ENCODE measurements at places on chromosomes 13 and 19.
A peak's percentile ranks its signal among the peaks of the same experiment; 100 is the strongest.

DNA sequence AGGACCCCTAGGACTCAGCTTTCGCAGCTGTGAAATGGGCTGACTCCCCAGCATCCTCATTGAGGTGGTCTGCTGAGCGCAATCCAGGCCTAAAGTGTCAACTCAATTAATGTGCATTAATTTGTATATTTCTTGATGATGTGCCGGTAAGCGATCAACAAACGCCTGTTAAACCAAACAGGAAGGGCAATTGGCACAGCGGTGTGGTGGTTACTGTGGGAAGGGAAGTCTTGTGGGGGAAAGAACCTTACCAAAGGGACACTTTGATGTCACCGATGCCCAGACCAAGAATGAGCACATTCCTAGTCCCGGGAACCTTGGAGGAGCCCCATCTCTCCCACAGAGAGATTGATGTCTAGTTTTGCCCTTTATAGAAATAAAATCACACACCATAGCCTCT, 1.6 kb downstream of the JAK3 start:
- DNase-seq = no peak

GRCh38 chr19:40703029-40703755, 12.7 kb upstream of the NUMBL start:
- DNase-seq = no peak

DNA sequence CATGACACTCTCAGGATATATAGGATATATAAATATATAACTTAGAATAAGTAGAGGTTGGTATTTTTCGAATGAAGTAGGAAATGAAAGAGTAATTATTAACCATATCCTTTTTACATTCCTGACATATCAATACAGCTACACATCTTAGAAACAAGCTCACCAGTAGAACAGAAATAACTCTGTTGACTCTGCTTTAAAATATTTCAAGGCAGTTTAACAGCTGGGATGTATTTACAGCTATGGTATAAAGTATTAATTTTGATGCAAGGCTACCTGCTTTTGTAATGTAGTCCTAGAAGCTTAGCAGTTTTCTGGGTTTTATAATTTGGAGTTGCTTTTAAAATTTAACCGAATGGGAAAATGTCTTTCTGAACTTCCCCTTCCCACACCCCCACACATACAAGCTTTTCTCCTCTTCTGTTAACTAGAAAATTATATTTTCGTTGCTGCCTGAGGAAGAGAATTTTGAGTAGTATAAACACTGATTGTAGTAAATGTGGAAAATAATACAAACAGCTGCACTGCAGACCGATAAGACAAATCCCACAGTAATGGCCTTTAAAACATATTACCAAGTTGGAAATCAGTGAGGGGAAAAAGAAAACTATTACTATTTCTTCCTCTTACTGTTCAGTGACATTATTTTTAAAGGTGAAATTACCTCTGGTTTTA, 147.7 kb downstream of the GGACT start:
- no peak for DNase-seq

DNA sequence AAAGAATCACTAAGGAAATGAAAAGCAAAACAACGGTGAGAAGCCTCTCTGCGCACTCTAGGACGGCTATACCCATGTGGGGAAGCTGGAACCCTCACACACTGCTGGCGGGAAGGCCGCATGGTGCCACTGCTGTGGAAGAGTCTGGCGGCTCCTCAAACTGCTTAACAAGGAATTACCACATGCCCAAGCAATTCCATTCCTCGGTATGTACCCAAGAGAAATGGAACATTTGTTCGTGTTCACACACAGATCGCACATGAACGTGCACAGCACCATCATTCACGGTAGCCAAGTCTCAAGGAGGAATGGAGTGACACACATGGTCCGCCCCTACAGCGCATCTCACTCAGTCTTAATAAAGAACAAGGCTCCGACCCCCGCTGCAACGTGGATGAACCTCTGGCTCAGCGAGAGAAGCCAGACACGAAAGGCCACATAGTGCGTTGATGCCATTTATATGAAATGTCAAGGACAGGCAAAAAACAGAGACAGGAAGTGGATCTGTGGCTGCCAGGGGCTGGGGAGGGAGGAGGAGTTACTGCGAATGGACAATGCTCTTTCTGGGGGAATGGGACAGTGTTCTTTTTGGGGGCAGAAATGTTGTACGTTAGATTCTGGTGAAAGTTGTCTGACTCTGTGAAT, 7.6 kb downstream of the CAPS start:
- no peak for DNase-seq

- no peak for DNase-seq
Observed at GRCh38 chr13:63954683-63955082, 2539.0 kb upstream of the PCDH20 start.

- DNase-seq = peak; percentile 24
Observed at GRCh38 chr19:1383312-1384084, at the start of gene NDUFS7. Gene NDUFS7 (plus strand): TSS chr19:1383907. CDS start chr19:1383927, 20 bp downstream.

GRCh38 chr19:54160854-54161253, 1.3 kb upstream of the LENG1 start:
- DNase-seq = no peak

DNA sequence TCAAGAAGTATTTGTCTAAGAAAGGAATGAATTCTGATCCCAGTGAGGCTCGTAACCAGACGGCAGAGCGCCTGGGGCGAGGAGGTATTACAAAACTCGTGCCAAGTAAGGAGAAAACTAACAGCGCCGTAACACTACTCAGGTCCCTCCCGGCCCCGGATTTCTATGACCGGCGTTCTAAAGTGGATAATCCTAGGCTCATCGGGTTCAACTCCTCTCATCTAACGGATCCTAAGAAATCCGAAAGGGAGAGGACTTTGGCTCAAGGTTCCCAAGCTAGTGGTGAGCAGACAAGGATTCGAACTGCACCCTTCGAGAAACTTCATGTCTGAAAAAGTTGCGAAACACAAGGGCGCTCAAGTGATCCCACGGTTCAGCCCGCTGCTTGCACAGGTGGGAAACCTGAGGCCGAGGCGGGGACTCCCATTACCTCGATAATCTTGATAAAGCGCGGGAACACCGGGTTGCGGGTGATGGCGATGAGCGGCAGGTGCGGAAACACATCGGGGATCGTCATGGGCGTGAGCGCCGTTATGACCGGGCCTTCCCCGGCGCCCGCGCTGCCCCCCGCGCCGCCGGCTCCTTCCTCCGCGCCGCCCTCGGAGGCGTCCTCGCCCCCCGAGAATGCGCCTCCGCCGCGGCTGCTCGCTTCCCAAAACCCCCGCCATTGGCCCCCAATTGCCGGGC, 529 bp downstream of the LONP1 start:
- DNase-seq = no peak

GRCh38 chr13:114111577-114111976, 20.8 kb downstream of the RASA3 start:
- DNase-seq = no peak

GRCh38 chr13:109789262-109789661, 2.9 kb upstream of the IRS2 start:
- no peak for DNase-seq

DNA sequence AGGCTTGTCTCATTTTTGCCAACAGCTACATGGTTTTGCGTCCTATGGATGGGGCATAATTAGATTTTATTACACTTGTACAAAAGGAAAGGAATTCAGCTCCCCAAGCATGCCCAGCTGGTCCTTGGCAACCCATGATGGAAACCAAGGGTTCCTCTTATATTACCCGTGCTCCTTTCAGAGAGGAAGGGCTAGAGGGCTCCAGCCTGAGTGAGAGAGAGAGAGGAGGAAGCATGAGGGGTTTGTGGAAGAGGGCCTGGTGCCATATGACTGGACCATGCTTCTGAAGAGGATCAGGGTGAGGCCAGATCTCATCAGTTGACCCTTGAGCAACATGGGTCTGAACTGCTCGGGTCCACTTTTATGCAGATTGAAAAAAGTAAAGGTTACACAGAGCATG, 3.5 kb upstream of the RPS9 start:
- DNase-seq = no peak

DNA sequence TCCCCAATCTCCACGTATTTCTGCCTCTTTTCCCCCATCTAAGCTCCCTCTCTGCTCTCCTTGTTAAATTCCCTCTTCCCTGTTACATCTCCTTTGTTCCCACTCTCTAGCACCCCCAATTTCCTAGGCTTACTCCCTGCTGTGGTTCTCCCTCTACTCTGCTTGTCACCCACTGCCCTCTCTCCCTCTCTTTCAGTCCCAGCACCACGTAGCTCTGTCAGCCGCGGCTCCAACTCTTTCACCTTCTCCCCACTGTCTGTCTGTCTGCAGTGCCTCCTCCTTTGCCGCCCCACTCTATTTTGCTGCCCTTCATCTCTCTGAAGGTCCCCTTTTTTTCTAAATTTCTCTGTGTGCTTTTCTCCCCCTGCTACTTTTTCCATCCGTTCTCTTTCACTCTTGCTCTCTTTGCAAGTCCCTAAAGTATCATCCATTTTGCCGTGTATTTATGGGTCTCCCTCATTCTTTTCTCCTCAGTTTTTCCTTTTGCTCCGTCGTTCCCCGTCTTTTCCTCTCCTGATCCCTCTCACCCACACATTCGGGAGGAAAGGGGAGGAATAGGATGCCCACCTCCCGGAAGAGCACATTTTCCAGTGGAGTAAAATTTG, 937 bp downstream of the ZNF841 start:
- DNase-seq = no peak

DNA sequence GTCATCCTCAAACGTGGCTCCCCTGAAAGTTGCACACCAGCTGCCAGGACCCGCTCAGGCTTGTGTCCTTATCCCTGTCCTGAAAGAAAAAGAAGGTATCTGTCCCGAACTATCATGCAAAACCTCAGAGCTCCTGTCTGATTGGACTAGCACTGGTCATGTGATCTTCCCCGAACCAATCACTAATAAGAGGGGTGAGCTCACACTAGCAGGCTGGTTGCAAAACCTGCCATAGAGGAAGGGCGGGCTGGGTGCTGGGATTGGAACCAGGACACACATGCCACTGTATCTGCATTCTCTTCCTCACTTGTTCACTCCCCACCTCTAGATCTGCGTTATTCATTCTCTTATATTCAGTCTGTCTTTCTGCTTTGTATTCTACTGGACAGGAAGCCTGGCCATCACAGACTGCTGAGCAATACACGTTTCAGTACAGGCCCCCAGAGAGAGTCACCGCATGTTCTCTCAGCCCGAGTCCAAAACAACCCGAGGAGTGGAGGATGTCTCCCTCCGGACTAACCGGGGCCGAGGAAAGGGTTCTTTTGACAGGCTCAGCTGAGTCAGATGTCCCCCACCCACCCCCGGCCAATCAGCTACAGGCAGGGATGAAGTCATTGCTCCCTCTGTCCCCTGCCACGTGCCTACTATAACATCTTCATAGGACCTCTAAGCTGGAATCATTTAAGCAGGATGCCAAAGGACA, 97.7 kb downstream of the SIPA1L3 start:
- DNase-seq = no peak

DNA sequence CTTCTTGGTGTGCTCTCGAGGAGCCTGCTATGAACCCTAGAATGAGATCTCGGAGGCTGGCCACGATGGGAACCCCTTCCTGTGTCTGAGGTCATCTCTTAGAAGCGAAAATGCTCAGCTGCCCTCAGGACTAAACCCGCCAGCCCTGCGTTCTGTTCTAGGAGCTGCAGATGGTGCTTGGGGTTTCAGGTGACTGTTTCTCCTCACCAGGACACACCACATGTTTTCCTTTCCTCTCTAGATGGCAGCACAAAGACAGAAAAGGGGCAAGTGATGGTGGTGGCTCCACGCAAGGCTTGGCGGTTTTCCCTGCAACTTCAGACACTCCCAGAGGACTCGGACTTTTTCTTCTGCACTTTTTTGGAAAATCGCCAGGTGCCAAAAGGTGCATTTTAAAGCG, 60.1 kb downstream of the RNASEH2B start:
- no peak for DNase-seq

DNA sequence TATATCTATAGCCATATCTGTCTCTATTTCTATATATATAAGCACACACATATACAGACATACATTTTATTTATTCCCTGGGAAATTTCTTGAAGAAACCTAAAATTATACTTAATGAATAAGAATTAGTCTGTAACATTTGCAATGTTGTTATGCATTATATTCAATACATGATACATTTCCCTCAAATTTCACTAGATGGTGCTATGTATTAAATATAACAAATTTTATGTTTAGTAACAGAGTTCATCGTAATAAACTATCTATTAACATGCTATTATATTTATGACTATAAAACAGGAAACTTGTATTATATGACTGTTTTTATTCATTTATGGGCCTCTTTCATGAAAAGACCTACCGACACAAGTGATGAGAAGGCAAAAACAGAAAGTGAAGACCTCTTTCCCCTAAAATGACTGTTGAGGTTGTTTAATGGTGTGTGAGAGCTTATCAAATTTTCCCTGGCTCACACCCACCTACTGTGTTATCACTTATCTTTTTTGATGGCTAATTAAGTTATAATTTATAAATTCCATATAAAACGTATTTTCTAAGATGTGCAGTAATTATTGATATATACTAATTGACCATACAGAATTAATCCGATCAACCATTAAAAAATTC, 881.9 kb downstream of the SLITRK6 start:
- no peak for DNase-seq

DNA sequence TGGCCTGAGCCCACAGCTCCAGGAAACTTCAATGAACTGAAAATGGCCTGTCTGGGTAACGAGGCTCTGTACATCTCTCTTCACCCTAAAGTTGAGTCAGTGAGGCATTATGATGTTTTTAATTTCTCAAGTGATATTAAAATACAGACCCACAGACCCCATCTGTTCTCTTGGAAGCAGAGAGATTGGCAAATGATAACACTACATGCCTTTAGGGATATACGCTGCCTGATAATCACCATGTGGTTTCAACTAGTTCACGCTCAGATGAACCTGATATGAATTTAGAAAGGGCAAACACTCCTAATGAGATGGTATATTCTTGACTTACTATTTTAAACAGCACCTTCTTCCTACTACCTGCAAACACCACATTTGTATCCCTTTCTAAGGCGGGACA, 127.5 kb downstream of the RFC3 start:
- no peak for DNase-seq

DNA sequence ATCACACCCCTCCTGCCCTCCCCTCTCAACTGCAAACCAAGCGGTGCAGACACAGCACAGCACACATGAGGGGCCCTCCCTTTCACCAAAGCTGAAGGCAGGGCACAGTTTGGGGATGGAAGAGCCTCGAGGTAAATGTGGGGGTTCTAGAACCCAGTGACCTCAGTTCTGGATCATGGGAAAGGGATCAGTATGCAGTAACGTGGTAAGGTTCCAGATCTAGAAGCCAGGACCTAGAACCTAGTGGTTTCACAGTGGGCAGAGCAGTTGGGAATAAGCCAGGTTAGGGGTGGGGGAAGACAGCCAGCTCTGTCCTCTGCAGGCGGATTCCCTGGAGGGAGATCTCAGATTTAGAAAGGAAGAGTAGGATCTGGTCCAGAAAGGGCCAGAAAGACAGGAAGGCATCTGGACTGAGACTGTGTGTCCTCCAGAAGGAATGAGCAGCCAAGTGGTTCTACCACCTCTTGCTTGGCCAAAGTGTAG, 3.1 kb downstream of the FTL start:
- no peak for DNase-seq

DNA sequence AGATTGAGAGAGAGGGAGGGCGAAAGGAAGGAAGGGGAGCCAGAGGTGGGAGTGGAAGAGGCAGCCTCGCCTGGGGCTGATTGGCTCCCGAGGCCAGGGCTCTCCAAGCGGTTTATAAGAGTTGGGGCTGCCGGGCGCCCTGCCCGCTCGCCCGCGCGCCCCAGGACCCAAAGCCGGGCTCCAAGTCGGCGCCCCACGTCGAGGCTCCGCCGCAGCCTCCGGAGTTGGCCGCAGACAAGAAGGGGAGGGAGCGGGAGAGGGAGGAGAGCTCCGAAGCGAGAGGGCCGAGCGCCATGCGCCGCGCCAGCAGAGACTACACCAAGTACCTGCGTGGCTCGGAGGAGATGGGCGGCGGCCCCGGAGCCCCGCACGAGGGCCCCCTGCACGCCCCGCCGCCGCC, at the start of gene TNFSF11:
TNFSF11 (plus strand) TSS at position 142 of the 400 bp plus-strand sequence; CDS start at position 294, 152 bp downstream.
- DNase-seq = no peak

- no peak for DNase-seq
Observed at GRCh38 chr13:97429681-97430081, 4.3 kb upstream of the RAP2A start.
